Effector memory CD4-positive, alpha-beta T cell (primary cell): ENCODE measurements at places on chromosomes 6 and 20.

GRCh38 chr6:141056945-141057625, 1075.6 kb upstream of the GJE1 start:
- H3K4me3 ChIP-seq, result no peak overlapping the region
- H3K36me3 ChIP-seq, result no peaks in the 10 kb centered on the region
- DNase-seq, result no peak
- H3K4me1 ChIP-seq, result no peaks in the 10 kb centered on the region
- H3K27ac ChIP-seq, result no peak overlapping the region
- no peaks in the 10 kb centered on the region for H3K27me3 ChIP-seq

GRCh38 chr6:71983131-71983530, 96.8 kb downstream of the RIMS1 start:
- H3K27me3 ChIP-seq, result no peaks in the 10 kb centered on the region
- DNase-seq, result no peak
- no peaks in the 10 kb centered on the region for H3K4me1 ChIP-seq
- no peak overlapping the region for H3K4me3 ChIP-seq
- no peaks in the 10 kb centered on the region for H3K36me3 ChIP-seq

DNA sequence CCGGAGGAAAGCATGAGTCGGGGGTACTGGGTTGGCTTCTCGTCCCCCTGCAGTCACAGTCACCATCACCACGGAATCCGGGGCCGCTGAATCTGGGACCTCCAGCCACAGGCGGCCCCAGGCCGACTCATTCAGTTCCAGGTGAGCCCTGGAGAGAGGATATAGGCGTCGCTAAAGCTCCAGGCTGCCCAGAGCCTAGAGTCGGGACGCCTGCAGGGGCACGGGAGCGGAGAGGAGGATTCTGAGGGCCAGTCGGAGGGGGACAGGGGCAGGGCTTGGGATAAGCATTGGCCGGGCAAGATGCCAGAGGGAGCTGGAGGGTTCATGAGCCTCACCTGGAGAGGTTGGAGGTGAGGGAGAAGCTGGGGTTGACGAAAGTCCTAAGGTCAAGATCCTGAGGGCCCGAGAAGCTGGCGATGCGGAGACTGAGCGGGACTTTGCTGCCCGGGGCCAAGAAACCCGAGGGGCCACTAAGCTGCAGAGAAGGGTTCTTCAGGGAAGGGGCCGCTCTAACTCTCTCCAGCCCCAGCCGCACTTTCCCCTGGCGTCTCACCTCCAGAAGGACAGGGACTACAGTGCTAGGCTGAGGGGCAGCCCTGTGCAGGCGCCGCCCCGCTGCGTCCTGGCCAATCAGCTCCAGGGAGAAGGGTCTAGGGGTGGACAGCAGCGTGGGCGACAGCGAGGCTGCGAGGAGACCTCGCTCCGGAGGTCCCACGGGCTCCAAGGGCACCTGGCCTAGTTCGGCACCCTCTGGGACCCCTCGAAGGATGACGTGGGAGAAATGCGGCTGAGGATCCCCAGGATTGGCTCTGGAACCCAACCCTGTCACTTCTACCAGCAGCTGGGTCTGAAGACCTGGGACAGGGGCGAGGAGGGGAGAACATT, 3.7 kb downstream of the SAPCD1 start:
- no peaks in the 10 kb centered on the region for H3K27me3 ChIP-seq
- H3K4me1 ChIP-seq, result no peaks in the 10 kb centered on the region
- H3K36me3 ChIP-seq, result no peaks in the 10 kb centered on the region
- no peak for DNase-seq
- no peak overlapping the region for H3K27ac ChIP-seq

GRCh38 chr20:21681922-21682318, 23.5 kb upstream of the PAX1 start:
- no peak for DNase-seq
- H3K4me3 ChIP-seq, result no peak overlapping the region
- no peak overlapping the region for H3K27ac ChIP-seq
- H3K27me3 ChIP-seq, result no peaks in the 10 kb centered on the region
- no peaks in the 10 kb centered on the region for H3K4me1 ChIP-seq

- H3K27me3 ChIP-seq, result no peaks in the 10 kb centered on the region
- H3K27ac ChIP-seq, result no peak overlapping the region
- no peaks in the 10 kb centered on the region for H3K4me1 ChIP-seq
- no peaks in the 10 kb centered on the region for H3K36me3 ChIP-seq
These were observed 78.0 kb downstream of the DLGAP4 start for GRCh38 chr20:36384022-36384619.

DNA sequence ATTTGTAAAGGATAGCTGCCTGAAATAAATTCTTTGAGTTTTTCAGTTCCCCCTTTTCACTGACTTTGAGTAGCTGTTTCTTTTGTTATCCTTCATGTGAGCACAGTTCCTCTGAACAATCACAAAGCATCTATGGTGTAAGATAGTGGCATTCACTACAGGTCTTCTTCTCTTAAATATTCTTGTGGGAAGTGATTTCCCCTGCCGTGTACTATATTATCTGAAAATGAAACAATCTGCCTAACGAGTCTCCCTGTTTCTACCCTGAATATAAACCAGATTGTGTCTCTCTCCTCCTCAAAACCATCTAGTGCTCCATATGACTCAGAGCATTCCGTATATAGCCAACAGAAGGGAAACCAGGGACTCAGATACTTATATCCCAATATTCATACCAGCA, 380.1 kb upstream of the SOX4 start:
- DNase-seq, result no peak
- H3K27me3 ChIP-seq, result no peaks in the 10 kb centered on the region
- H3K36me3 ChIP-seq, result no peaks in the 10 kb centered on the region
- no peak overlapping the region for H3K4me3 ChIP-seq

- no peaks in the 10 kb centered on the region for H3K4me1 ChIP-seq
- no peak overlapping the region for H3K4me3 ChIP-seq
- H3K36me3 ChIP-seq, result no peaks in the 10 kb centered on the region
These were observed 115.9 kb downstream of the OTOR start for GRCh38 chr20:16864069-16864468.

GRCh38 chr6:119384444-119384843, 34.9 kb upstream of the MAN1A1 start:
- no peak overlapping the region for H3K27ac ChIP-seq
- no peak for DNase-seq
- no peaks in the 10 kb centered on the region for H3K27me3 ChIP-seq
- H3K4me3 ChIP-seq, result no peak overlapping the region

DNA sequence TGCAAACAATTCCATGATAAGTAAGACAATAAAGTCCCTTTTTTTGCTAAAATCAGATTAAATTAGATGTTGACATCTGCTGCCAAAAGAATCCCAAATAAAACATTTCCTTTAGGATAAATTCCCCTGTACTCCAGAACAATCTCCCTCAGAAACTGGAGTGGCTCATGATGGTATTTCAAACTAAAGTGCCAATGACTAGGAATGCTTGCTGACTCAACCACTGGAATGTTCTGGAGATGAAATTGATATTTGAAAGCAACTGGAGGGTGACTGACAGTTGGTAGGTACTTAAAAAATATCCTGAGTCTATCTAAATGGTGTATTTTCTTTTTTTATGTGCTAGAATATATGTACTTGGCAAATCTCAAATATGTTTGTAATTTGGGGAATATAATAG, 350.1 kb upstream of the TSHZ2 start:
- no peaks in the 10 kb centered on the region for H3K27me3 ChIP-seq
- no peaks in the 10 kb centered on the region for H3K4me1 ChIP-seq
- H3K36me3 ChIP-seq, result no peaks in the 10 kb centered on the region
- no peak for DNase-seq
- H3K4me3 ChIP-seq, result no peak overlapping the region

GRCh38 chr6:11763460-11764249, 14.9 kb downstream of the ADTRP start:
- no peak overlapping the region for H3K4me3 ChIP-seq
- H3K36me3 ChIP-seq, result no peaks in the 10 kb centered on the region
- no peaks in the 10 kb centered on the region for H3K4me1 ChIP-seq
- no peak for DNase-seq
- H3K27ac ChIP-seq, result no peak overlapping the region

GRCh38 chr6:57255451-57256169, 33.5 kb upstream of the RAB23 start:
- no peaks in the 10 kb centered on the region for H3K36me3 ChIP-seq
- no peak for DNase-seq
- no peak overlapping the region for H3K27ac ChIP-seq
- H3K4me1 ChIP-seq, result no peaks in the 10 kb centered on the region
- no peak overlapping the region for H3K4me3 ChIP-seq
- H3K27me3 ChIP-seq, result no peaks in the 10 kb centered on the region

DNA sequence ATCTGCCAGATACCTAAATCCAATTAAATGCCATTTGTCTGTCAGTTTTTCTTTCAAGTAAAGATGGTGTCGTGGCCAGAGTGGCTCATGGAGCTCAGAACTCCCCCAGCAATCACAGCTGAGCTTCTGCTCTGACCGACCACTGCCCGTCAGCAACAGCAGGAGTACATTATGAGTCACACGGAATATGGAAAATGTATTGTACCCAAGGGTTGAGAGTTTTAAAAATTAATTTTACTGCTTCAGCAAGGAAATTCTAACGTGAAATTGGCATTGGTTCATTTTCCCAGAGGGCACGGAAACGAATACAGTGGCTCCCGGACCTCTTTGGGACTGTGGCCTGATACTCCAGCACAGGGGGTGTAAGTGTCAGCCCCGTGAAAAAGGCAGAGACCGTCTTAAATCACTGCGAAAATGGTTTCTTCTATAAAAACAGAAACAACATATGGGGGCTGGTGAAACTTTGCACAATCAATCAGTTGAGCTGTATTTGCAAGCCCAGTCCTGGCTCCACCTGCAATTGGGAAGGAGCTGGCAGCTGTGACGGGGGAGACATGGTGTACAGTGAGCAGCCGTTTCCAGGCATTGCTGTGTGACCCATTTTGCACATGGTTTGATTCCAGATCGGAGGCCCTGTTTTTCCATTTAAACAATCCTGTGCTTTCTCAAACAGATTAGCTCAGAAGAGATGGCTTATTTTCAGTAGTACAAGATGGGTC, 12.8 kb downstream of the NPEPL1 start:
- peaks cover 19% of the 10 kb centered on the region for H3K36me3 ChIP-seq
- H3K4me3 ChIP-seq, result no peak overlapping the region
- no peak for DNase-seq
- no peak overlapping the region for H3K27ac ChIP-seq

DNA sequence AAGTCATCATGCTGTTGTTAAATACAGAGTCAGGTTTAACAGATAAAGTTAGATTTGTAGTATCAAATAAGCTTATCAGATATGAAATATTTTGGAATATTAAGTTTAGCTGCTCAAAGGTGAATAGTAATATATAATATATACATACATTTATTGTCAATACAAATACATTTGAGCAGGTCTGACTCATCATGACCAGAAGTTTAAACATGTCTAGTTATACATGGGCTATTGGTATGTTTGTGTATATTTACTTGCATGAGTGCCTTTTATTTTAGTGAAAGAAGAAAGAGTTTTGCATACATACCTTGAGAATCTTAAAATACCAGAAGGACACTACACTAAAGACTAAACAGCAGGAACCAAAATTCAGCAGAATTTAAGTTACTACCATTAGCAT, 76.8 kb downstream of the BMP5 start:
- H3K36me3 ChIP-seq, result no peaks in the 10 kb centered on the region
- H3K4me1 ChIP-seq, result no peaks in the 10 kb centered on the region
- no peaks in the 10 kb centered on the region for H3K27me3 ChIP-seq
- H3K27ac ChIP-seq, result no peak overlapping the region
- H3K4me3 ChIP-seq, result no peak overlapping the region

GRCh38 chr6:108142240-108142639, 23.6 kb upstream of the NR2E1 start:
- H3K27ac ChIP-seq, result no peak overlapping the region
- no peak for DNase-seq
- no peak overlapping the region for H3K4me3 ChIP-seq
- peaks cover 3% of the 10 kb centered on the region for H3K27me3 ChIP-seq
- no peaks in the 10 kb centered on the region for H3K4me1 ChIP-seq

GRCh38 chr20:53439046-53439445, 154.6 kb downstream of the ZNF217 start:
- H3K4me1 ChIP-seq, result no peaks in the 10 kb centered on the region
- no peak overlapping the region for H3K27ac ChIP-seq
- DNase-seq, result no peak
- H3K4me3 ChIP-seq, result no peak overlapping the region
- H3K36me3 ChIP-seq, result no peaks in the 10 kb centered on the region

GRCh38 chr6:159233365-159234101, 64.3 kb downstream of the FNDC1 start:
- no peak overlapping the region for H3K4me3 ChIP-seq
- H3K36me3 ChIP-seq, result no peaks in the 10 kb centered on the region
- no peaks in the 10 kb centered on the region for H3K4me1 ChIP-seq
- no peak for DNase-seq
- no peak overlapping the region for H3K27ac ChIP-seq
- H3K27me3 ChIP-seq, result peaks cover 11% of the 10 kb centered on the region

DNA sequence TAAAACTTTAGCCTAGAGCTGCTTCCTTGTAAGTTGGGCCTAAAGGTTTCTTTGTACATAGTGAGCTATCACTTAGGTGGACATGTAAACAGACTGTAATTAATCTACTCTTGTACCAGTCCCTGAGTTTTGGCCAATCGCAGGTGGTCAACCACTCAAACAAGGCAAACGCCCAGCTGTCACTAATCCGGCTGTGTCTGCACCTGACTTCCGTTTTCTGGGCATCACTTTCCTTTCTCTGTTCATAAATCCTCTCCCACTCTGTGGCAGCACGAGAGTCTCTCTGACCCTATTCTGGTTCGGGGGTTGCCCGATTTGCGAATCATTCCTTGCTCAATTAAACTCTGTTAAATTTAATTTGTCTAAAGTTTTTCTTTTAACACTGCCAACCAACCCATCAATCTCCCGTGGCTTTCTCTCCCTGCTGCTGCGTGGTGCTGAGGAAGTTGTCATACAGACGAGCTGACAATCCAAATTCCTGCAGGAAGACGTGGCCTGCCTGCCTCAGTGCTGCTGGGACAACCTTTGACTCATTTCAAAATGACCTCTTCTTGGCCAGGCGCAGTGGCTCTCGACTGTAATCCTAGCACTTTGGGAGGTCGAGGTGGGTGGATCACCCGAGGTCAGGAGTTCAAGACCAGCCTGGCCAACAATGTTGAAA, 206.3 kb downstream of the QKI start:
- H3K27me3 ChIP-seq, result no peaks in the 10 kb centered on the region
- DNase-seq, result no peak
- no peak overlapping the region for H3K27ac ChIP-seq
- H3K4me3 ChIP-seq, result no peak overlapping the region
- no peaks in the 10 kb centered on the region for H3K4me1 ChIP-seq
